GM23248 (cell line): ENCODE measurements at places on chromosomes 3 and 15.

DNA sequence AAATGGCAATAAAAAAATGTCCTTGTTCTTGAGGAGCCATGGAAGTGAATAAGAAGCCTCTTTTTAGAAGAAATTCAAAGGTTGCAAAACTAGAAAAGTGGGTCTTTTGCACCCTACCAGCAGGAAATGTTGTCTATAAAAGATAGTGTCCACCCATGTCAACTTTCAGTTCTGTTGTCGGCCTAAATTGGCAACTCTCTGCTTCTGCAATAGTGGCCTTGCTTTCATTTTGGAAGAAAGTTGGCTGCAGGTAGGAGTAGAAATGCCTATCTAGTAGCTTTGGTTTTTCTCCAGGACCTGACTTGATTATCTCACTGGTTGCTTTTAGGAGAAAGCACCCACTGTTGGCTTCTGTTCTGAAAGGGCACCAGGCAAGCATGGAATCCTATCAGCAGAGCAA lies 85.4 kb downstream of the TMEM108 start:
- DNase-seq: no peak

DNA sequence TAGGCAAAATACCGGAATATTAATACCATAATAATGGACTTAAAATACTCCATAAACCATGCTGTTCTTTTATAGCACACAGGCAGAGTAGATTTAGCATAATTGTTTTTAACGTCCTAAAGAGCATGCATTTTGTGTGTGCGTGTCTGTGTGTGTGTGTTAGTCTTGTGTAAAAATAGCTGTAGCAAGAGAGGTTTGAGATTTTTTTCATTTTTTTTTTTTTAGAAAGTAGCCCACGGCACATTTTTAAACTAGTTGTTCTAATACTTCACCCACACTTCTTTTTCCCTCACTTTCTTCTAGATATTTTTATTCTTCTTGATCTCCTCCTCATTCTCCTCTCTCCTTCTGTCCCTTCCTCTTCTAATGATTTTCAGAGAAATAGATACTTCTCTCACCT lies 7.5 kb upstream of the ST3GAL6 start:
- DNase-seq: no peak

GRCh38 chr3:134009345-134010000 lies 20.3 kb downstream of the SLCO2A1 start:
- peak; percentile 66 for DNase-seq

DNA sequence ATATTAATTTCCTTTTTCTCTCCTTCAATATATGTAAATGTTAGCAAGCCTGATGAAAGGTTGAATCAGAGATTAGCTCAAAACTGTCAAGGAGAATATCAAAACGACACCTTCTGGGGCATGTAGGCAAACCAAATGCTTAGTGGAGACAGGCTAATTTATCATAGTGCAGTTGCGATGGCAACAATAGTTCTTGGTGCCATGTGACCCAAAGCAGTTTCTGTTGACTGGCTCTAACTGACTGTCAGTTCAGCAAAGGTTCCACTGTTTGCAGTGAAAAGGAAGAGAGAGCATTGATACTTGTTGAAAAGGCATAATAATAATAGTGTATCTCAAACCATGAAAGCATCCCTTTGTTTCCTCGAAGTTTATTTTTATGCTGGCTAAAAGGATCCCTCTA lies 513.9 kb downstream of the NLGN1 start:
- DNase-seq: no peak

DNA sequence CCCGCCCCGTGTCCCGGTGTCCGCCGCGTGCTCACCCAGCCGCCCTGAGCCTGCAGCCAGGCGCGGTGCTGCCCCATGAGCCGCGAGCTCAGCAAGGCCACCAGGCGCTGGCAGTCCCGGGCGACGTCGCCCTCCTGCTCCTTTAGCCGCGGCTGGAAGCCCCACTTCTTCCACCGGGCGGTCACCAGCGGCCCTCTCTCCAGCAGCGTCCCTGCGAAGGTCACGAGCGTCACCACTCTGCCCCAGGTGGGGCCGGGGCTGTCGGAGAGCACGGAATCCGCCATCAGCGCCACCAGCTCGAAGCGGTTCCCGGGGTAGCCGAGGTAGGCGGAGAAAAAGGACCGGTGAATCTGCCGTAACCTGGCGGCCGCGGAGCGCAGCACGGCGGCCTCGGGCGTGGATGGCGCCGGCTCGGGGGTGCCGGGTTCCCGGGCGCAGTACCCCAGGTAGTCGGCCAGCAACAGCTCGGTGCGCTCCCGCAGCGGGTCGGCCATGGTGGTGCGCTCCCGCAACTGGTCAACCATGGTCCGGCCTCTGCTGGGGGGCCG lies 298 bp downstream of the BCL2L10 start:
- DNase-seq: peak; percentile 45

DNA sequence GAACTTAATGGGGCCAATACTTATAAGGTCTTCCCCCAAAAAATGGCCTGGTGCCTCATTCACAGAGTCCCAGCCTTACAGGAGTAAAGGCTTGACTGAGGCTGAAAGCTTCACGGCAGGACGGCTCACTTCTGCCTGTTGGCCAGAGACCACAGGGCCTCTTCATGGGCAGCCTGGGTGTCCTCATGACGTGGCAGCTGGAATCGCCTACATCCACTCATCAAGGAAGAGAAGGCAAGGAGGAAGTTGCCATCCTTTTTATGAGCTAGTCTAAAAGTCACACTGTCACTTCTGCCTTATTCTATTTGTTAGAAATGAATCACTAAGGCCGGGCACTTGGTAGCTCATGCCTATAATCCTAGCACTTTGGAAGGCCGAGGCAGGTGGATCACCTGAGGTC lies 89.3 kb upstream of the DGKG start:
- no peak for DNase-seq

DNA sequence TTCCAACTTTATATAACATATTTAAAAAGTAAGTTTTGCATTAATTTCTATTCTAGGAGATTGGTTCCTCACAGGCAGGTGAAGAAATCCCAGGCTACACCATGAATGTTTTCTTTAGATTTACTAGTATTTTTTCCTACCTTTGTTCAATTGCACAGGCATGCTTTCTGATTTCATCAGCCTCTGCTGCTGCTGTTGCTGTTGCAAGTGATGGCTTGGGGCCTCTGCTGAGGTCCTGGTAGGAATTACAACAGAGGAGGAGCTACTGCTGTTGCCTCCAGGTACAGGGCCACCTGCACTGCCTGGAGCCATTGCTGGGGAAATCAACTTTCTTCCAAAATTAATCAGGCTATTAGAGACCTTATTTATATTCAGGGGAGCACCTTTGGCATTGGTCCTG lies 353.3 kb downstream of the PLCL2 start:
- DNase-seq: peak; percentile 29

- no peak for DNase-seq
These were observed 54.8 kb downstream of the FILIP1L start for GRCh38 chr3:100059472-100059871.

GRCh38 chr3:188446014-188446413 lies 292.1 kb downstream of the LPP start:
- no peak for DNase-seq

- DNase-seq: no peak
These were observed 87.5 kb upstream of the SNRPA1 start for GRCh38 chr15:101382544-101382943.

- DNase-seq: no peak
These were observed 305.1 kb downstream of the IGSF11 start for GRCh38 chr3:118729546-118729945.

DNA sequence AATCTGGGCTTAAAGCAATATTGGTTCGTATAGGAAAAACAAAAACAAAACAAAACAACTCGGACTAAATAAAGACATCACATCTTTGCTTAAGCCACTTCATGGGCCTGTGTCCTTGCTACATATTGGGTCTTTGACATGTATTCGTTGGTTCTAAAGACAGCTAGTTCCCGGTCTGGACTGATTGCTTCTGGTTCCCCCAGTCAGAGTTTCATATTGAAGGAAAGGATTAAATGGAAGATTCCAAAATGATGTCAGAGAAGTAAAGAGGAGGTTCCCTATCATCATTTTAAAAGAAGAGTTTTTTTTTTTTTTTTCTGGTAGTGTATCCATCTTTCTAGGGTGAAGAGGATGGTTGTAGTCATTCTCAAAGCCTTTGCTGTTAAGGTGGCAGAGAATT lies 2.3 kb downstream of the OXSR1 start:
- peak; percentile 16 for DNase-seq

DNA sequence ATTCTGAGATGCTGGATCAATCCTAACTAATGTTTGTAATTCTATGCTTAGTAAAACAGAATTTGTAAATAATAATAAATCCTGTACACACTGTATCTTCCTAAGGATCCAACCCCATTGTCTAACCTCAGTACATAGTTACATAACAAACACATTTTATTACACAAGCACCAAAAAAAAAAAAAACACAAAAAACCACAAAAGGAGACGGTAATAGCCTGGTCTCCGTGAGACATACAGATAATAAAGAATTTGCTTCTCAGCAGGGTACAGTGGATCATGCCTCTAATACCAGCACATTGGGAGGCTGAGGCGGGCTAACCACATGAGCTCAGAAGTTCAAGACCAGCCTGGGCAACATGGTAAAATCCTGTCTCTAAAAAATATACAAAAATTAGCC lies 558.7 kb downstream of the MAGI1 start:
- peak; percentile 45 for DNase-seq
